ENCODE measurements at places on chromosomes 6 and 20. TPM values are rescaled to one million over a fixed set of nuclear protein-coding genes. Genes with fewer than 3 reads are reported as not detected.

DNA sequence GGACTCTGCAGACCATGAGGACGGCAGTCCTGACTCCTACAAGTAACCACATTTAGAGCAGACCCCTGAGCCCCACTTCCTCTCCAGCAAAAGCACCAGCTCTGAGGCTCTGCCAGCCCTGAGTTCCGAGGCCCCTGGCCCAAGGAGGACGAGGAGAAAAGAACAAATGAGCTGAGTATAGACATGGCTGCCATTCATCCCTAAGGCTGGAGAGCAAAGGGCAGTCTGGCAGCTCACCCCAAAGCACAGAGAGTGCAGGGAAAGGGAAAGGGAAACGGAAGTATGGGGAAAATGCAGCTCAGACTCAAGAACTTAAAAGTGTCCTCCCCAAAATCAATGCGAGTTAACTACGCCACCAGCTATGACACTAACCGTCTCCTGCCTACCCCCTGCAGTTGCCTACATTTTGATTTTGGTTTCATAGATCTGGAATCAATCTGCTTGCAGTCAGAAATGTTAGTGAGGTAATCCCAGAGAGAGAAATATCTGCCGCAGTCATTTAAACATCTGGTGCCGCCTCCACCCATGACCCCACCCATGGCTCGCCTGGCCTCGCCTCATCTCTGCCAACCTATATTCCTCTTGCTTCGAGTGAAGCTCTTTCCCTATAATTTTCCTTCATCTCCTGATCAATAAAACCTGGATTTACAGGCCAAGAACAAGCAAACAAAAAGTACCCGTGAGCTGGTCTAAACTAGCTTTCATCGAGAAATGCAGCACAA, 49.6 kb upstream of the AFDN start:
- DNase-seq = no peak

LY6G6F gene
- total RNA-seq = not detected

GRCh38 chr6:2534406-2535042, 216.2 kb downstream of the MYLK4 start:
- DNase-seq = no peak

GRCh38 chr6:51654647-51655046, 432.8 kb downstream of the PKHD1 start:
- no peak for DNase-seq

DNA sequence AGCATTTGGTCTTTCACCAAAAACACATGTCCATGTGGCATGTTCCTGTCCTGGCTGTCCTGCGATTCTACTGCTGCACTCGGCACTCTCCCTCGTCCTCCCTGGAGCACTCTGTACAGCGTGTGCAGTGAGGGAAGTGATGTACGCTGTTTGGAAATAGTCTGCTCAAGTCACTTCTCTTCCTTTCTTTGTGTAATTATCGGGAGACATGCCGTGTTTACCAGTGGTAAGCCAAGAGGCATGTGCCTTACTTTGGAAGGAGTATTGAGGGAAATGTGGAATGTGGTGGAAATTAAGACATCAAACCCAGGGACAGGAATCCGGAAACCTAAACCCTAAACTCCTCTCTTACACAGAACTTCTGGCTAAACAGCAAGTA, 268.5 kb upstream of the FOXQ1 start:
- no peak for DNase-seq

- no peak for DNase-seq
Measured at GRCh38 chr6:134537146-134537555, 219.2 kb upstream of the SGK1 start.

- no peak for DNase-seq
Measured at GRCh38 chr6:159217595-159218275, 48.5 kb downstream of the FNDC1 start.

- DNase-seq = no peak
Measured at GRCh38 chr6:166410426-166410935, 27.7 kb upstream of the MPC1 start.

DNA sequence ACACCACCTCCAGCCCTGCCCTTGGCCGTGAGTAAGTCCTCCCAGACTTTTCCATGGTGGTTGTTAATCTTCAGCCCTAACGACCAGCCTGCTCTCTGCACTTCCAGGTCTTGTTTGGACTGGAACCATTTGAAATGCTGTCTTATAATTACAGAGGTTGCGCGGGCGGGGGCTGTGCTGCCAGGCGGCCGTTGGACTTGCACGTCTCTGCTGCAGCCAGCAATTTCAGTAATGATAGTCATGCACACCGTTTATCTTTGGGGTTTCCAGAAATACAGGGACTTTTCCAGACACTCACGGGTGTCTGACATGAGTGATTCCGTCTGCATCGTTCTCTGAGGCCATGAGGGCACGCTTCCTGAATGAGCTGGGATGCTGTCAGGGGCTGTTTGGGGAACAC, 118.2 kb downstream of the BMP7 start:
- no peak for DNase-seq

DNA sequence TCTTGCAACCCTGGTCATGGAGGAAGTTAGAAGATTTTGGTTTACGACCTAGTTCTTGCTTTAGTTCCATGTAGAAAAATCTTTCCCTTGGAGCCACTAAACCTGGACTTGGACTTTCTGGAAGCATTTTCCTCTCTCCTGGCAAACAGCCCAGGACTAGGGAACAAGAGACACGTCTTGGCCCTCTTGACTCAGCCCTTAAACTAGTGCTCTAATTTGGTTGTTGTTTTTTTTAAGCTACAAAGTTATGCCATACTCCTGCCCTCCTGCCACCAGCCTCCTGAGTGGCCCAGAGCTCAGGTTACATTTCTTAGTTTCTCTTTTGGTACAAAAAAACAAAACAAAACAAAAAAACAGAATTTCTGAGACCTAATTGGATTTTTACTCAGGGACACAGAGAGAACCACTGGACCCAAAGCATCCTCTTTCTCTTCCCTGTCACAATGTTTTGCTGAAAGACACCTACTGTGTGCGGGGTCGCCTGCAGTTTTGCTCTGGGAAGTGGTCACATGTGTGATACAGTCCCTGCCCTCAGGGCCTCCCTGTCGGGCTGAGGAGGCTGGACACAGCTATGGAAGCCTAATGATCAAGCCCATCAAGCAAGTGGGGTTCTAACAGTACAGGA, 32.3 kb upstream of the SCUBE3 start:
- no peak for DNase-seq

GRCh38 chr6:143652841-143653331, 24.9 kb upstream of the PHACTR2 start:
- no peak for DNase-seq

TTBK1 gene
- total RNA-seq = 0.08 TPM

GRCh38 chr6:6633898-6634734, 45.6 kb downstream of the LY86 start:
- DNase-seq = no peak

ARMH2 gene
- 0.44 TPM for total RNA-seq

GRCh38 chr6:114634016-114634415, 291.2 kb upstream of the HS3ST5 start:
- DNase-seq = no peak

GRCh38 chr6:7914991-7915789, 4.6 kb upstream of the TXNDC5 start:
- DNase-seq = no peak

GRCh38 chr20:24050119-24050518, 61.5 kb upstream of the GGTLC1 start:
- no peak for DNase-seq

DNA sequence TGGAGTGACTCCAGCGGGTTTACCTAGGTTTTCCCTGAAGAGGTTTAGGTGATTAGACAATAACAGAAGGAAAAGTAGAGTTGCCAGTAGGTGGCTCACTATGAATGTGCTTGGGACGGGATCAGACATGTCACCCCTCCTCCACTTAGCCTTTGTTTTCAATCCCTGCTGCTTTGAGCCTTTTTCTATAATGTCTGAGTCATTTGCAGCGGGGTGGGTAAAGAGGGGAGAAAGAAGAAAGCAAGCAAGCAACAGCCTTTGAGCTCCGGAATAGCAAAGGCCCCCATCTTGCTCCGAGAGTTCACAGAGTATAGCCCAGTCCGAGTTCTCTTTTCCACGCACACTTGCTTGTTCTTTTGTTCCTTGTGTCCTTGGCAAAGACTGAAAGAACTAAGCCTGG, 129.1 kb downstream of the PACRG start:
- DNase-seq = no peak

DNA sequence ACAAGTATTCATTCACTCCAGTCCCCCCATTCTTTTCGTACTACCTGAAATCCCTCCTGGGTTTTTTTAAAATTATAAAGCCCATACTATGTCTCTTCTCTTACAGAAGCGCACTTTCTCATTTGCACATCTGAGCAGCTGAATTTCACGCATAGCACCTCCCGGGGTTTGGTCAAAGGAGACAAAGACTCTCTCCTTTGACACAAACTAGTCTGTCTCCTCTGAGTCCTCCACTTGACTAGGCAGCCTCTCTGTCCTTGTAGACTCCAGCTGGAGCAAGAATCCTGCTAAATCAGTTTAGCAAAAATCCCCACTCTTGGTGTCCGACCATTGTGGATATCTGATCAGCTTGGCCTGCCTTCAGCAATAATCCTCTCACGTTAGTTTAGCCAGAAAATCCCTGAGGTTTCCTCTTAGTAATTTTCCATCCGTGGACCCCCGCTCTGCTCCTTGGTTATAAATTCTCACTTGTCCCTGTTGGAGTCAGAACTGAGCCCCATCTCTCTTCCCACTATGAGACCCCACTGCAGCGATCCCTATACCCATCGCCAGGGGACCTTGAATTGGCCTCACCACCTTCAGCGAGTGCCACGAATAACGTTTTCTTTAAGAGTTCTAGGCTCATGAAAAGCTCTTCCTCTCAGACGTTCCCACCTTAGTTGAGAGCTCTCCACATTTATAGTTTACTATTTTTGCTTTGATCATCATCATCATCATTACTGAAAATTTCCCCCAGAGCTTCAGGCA, 29.0 kb downstream of the PDYN start:
- DNase-seq = no peak

SLA2 gene
- total RNA-seq = 60.3 TPM

HLA-DPA1 gene
- 40.5 TPM for total RNA-seq

DNA sequence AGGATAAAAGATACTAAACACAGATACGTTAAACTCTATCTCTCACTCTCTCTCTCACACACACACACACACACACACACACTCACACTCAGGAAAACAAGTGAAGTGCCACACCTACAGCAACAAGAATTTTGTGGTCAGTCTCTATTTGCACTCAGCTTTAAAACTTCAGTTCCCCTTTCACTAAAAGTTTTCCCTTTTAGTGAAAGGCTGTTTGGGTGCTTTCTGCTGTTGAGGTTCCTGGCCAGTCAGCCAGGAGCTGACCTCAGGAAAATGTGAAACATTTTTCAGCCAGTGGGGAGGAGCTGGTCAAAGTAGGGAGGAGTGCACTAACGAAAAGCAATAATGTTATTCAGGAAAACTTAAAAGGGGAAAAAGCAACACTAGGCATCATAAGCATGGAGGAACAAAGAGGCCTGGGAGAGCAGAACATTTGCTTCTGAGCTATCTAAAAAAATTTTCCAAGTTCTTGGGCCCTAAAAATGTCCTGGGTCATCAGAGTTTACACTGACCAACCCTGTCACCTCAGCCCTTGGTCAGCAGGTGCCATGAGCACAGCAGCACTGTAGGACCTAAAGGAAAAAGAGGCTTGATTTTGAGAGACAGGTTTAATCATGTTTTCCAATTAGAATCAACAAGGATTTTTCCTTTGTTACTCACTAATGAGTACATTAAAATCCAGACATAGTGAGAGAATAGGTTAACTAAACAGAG, 30.7 kb upstream of the NT5E start:
- DNase-seq = no peak

DNA sequence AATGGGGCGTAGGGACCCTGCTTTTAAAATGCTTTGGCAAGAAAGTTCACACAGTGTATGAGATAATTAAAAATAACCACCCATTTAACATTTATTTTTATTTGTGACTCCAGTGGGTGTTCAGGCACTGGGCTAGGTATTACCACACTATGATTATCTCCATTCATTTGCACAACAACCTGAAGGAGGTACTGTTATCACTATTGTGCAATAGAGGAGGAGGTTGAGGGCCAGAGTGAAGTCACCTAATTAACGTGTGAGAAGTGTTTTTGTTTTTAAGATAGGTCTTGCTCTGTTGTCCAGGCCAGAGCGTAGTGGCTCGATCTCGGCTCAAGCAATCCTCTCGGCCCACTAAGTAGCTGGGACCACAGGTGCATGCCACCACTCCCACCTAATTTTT, 29.2 kb downstream of the MAK start:
- no peak for DNase-seq

RGS17 gene
- total RNA-seq = not detected

GRCh38 chr6:36929607-36930006, 24.9 kb upstream of the PI16 start:
- no peak for DNase-seq

DNA sequence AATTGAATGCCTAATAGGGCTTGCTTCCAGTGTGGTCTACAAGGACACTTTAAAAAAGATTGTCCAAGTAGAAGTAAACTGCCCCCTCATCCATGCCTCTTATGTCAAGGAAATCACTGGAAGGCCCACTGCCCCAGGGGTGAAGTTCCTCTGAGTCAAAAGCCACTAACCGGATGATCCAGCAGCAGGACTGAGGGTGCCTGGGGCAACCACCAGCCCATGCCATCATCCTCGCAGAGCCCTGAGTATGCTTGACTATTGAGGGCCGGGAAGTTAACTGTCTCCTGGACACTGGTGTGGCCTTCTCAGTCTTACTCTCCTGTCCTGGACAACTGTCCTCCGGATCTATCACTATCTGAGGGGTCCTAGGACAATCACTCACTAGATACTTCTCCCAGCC, 411.5 kb downstream of the TENT5A start:
- DNase-seq = no peak

- no peak for DNase-seq
Measured at GRCh38 chr20:56953048-56953586, 313.3 kb downstream of the BMP7 start.

PLCG1 gene
- 366 TPM for total RNA-seq

PRND gene
- not detected for total RNA-seq

GRCh38 chr6:69878795-69879194, 12.4 kb downstream of the COL19A1 start:
- DNase-seq = no peak

GRCh38 chr20:53894707-53895384, 175.5 kb downstream of the BCAS1 start:
- DNase-seq = no peak

DNA sequence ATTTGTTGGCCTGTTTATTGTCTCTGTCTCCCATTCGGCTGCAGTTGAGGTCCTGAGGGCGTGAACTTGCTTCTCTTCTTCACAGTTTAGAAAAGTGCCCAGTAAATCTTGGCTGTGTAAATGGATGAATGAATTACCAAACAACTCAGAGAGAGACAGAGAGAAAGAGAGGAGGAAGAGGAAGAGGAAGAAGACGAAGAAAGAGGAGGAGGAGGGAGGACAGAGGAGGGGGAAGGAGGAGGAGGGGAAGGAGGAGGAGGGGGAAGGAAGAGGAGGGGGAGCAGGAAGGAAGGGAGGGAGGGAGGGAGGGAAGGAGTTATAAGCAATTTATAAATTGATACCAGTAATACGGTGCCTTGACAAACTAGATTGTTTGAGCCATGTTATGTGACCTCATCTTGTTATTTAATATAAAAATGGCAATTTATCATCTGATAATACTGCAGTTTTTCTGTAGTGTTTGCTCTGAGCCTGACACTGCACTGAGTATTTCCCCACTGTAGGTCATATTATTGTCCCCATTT, 18.7 kb downstream of the HCK start:
- no peak for DNase-seq

CCN5 gene
- total RNA-seq = not detected

Data from CD8-positive, alpha-beta T cell (primary cell).